Brain pericyte (primary cell): ENCODE measurements at places on chromosomes 3 and 15.

DNA sequence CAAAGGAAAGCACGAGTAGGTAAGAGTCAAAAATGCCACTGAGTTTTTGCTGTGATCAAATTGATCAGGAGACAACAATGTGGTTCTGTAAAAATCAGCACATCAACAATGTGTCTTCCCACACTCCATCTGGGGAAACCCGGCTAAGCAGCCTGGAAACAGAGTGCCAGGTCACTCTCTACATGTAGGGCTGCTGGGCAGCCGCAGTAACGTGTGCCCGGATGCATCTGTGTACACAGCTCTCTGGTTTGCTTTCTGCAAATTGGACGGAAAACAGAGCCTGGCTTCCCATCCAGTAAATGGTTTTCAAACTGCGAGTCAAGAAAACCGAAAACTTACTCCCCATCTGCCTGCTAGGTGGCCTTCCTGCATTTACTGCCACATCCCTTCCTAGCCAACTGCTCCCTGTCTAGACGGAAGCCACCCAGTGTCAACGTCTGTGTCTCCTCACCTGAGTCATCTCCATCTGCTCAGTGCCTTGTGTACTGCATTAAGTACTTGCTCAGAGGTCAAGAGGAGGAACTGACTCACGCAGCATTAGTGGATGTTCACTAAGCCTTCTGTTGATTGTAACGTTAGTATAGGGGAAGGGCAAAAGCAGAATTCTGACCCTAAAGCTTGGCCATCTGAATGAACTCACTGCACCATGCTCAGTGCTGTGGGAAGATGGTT lies 124.1 kb downstream of the TJP1 start:
- no peak for DNase-seq

- no peak for DNase-seq
Measured at GRCh38 chr3:184540777-184541681, 20.6 kb upstream of the EPHB3 start.

GRCh38 chr3:20537234-20537633 lies 351.2 kb upstream of the SGO1 start:
- DNase-seq = no peak

DNA sequence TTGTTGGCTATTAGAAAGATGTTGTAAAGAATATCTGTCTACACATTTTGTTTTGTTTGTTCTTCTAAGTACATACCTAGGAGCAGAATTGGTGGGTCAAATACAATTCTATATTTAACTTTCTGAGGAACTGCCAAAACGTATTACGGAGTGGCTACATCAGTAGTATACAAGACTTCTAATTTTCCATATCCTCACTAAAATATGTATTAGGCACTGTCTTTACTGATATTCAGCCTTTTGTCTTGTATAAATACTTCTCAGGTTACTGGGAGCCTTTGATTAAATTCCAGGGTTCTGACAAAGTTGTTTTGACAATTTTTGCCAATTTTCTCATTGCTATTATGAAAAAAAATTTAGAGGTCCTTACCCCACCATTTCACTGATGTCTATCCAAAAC lies 146.7 kb downstream of the NR2E3 start:
- DNase-seq = no peak

DNA sequence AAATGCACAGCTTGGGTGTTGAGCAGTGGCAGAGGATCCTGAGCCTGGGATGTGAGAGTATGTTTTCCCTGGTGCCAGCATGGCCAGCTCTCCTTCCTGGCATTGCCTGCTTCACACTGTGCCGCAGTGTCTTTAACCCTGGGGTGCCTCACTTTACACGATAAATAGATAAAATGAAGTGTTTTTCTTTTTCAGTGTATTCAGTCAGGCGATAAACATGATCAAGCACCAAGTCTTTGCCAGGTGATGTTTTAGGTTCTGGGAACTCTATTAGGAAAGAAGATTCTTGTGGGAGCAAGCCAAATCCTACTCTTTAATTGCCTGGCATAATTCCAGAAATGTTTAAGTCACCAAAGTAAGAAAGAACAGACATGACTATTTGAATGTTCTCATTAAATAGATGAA lies 14.0 kb downstream of the ABHD6 start:
- DNase-seq = no peak

DNA sequence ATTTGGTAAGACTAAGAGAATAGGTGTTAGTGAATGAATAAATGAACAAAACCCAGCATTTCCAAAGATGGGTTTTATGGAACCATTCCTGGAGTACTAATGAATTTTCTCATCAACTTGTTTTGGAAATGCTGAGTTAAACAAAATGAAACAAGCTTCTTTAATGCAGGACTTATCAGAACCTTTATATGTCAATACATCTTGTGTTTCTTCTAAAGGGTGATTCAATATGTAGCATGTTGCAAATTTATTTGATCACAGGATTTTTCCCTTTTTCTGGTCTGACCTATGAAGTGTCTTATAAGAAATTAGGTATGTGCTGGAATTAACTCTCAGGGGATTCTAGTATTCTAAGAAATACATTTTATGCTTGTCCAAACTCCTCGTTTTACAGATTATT lies 53.2 kb downstream of the EDEM1 start:
- DNase-seq = no peak

GRCh38 chr15:71440489-71441110 lies 325.3 kb downstream of the THSD4 start:
- no peak for DNase-seq

GRCh38 chr3:29649815-29650547 lies 369.1 kb downstream of the RBMS3 start:
- DNase-seq = peak; percentile 18

GRCh38 chr15:38768970-38769369 lies 204.4 kb upstream of the RASGRP1 start:
- no peak for DNase-seq

- no peak for DNase-seq
Measured at GRCh38 chr3:13391308-13391707, 28.8 kb downstream of the NUP210 start.

GRCh38 chr15:38671675-38672254 lies 107.2 kb upstream of the RASGRP1 start:
- DNase-seq = no peak

GRCh38 chr3:138033202-138033691 lies 23.3 kb downstream of the CLDN18 start:
- DNase-seq = no peak

GRCh38 chr3:31014317-31015040 lies 120.0 kb upstream of the GADL1 start:
- no peak for DNase-seq

- DNase-seq = peak; percentile 17
Measured at GRCh38 chr3:67601919-67602608, 52.3 kb downstream of the SUCLG2 start.

GRCh38 chr3:100399341-100400071 lies 1.4 kb downstream of the TOMM70 start:
- DNase-seq = no peak
